ENCODE measurements at places on chromosomes 11 and 22.

DNA sequence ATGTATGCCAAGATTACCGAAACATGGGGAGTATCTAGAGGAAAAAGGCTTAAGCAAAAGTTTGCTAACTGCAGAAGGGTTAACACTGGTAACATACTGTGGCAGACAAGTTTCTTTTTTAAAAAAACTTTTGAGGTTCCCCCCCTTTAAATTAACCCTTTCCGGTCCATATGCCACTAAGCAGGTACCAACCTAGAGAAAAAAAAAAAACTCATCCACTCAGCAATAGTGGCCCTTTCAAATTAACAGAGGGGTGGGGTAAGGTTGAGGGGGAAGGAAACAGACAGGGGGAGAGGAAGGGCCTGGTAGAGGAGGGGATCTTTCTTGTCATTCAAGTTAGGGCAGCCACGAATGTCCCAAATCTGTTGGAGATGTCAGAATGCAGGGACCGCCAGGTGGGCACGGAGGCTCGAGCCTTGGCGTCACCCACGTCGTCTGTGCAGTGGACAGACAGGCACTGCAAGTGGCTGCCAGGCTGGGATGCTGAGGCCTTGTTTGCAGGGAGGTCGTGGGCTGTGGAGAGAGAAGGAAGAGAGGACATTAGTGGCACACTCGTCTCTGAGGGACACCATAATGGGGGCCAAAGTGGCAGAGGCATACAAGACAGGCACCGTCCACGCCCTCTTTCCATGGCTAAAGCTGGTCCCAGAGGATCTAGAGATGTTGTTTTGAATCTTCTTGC, 50.8 kb downstream of the MN1 start:
- DNase-seq, result no peak

- peak; percentile 61 for DNase-seq
Observed at GRCh38 chr11:8018484-8019313, 31.6 kb downstream of the EIF3F start.

- DNase-seq, result no peak
Observed at GRCh38 chr11:68551223-68551622, 90.7 kb downstream of the PPP6R3 start.

DNA sequence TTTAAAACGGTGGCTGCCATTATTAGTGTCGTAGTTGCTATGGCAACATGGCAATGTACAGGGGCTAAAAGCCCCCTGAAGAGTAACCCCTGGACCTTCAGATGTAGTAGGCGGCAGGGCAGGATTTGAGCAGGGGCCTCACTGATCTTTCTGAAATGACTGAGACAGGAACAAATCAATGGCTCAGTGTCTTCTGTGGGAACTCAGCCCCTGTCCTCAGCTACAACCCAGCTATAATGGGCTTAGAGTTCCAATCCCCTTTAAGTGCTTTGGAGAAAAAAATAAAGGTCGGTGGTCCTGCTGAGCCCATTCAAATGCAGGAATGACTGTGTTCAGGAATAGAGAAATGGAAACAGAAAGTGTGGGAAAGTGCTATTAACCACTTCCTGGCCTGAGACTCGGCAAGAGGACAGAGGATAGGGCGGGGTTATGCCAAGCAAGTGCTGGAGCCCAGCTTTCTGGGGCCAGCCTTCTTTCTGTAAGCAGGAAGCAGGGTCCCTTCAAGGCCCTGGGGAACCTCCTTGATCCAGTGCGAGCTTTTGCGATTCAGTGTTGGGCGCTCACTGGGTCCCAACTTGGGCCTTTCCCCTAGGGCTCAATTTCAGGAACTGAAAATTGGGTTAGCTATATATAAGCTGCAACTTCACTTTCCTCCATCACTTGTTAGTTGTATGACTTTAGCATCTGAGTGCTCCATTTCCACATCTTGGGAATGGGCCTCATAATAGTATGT, 6.1 kb upstream of the CD82 start:
- DNase-seq, result no peak

DNA sequence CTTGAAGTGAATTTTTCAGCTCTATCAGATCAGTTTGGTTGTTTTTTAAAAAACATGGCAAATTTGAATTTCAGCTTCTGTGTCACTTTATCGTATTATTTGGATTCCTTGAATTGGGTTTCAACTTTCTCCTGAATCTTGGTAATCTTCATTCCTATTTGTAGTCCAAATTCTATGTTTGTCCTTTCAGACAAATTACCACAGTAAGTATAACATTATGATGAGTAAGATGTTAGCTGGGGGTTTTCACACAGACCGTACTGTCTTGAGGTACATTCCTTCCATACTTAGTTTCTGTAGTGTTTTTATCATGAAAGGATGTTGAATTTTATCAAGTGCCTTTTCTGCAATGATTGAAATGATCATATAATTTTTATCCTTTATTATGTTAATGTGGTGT, 28.0 kb downstream of the OR5B17 start:
- no peak for DNase-seq

Measured in muscle of arm (tissue), 14 donors.